ENCODE measurements at places on chromosomes 1 and 21.

DNA sequence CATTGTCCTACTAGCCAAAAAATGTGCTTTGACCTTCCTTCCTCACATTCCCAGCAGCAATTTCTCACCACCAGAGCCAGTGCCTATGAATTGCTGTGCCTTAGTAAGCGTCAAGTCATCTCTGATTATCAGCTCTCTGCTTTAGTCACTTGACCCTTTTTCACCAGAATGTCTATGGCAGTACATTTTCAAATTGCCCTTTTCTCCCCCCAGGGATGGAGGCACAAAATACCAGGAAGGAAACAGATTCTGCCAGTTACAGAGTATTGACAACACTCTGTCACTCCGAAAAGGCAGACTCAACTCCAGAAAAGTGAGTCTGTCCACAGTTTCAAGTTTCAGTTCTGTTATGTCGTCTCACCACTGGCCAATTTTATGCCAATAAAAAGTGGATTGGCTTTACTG is 167.4 kb downstream of the TNFSF18 start:
- peaks cover 3% of the 10 kb centered on the region for H3K4me1 ChIP-seq
- no peak overlapping the region for H3K27ac ChIP-seq
- H3K4me3 ChIP-seq: no peak overlapping the region
- no peaks in the 10 kb centered on the region for H3K36me3 ChIP-seq

GRCh38 chr1:184257873-184258272 is 129.0 kb upstream of the C1orf21 start:
- H3K4me3 ChIP-seq: no peak overlapping the region
- H3K27me3 ChIP-seq: peaks cover 7% of the 10 kb centered on the region
- no peak for DNase-seq

- H3K36me3 ChIP-seq: no peaks in the 10 kb centered on the region
- H3K27ac ChIP-seq: no peak overlapping the region
- DNase-seq: no peak
- H3K4me1 ChIP-seq: no peaks in the 10 kb centered on the region
- H3K27me3 ChIP-seq: no peaks in the 10 kb centered on the region
- H3K4me3 ChIP-seq: no peak overlapping the region
These were observed 55.9 kb downstream of the ARHGEF16 start for GRCh38 chr1:3510136-3510955.

- no peak overlapping the region for H3K27ac ChIP-seq
- H3K4me1 ChIP-seq: no peaks in the 10 kb centered on the region
- H3K36me3 ChIP-seq: no peaks in the 10 kb centered on the region
- no peak overlapping the region for H3K4me3 ChIP-seq
- no peaks in the 10 kb centered on the region for H3K27me3 ChIP-seq
These were observed 373.9 kb downstream of the VAV3 start for GRCh38 chr1:107590900-107591622.

DNA sequence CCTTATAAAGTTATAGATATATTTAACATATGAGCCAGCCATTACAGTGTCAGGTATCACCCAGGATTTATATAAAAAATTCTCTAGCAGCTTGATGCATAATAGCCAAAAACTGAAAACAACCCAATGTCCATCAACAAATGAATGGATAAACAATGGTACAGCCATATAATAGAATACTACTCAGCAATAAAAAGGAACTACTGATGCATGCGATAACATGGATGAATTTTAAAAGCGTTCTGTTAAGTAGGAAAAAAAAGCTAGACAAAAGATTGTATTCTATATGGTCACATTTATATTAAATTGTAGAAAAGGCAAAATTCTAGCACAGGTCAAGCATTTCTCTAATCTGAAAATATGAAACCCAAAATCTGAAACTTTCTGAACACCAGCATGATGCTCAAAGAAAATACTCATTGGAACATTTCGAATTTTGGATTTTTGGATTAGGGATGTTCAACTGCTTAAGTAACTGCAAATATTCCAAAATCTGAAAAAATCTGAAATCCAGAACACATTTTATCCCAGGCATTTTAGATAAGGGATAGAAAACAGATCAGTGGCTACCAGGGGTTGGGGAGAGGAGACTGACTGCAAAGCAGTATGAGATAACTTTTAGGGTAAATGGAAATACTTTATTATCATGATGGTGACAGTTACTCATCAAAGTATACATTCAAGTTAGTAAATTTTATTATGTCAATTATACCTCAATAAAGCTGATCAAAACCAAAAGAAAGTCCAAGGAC is 22.0 kb downstream of the SLC16A1 start:
- H3K27me3 ChIP-seq: no peaks in the 10 kb centered on the region
- H3K4me3 ChIP-seq: peak overlapping the region; percentile 23
- H3K27ac ChIP-seq: peak overlapping the region; percentile 63
- peaks cover 52% of the 10 kb centered on the region for H3K36me3 ChIP-seq
- H3K4me1 ChIP-seq: no peaks in the 10 kb centered on the region

DNA sequence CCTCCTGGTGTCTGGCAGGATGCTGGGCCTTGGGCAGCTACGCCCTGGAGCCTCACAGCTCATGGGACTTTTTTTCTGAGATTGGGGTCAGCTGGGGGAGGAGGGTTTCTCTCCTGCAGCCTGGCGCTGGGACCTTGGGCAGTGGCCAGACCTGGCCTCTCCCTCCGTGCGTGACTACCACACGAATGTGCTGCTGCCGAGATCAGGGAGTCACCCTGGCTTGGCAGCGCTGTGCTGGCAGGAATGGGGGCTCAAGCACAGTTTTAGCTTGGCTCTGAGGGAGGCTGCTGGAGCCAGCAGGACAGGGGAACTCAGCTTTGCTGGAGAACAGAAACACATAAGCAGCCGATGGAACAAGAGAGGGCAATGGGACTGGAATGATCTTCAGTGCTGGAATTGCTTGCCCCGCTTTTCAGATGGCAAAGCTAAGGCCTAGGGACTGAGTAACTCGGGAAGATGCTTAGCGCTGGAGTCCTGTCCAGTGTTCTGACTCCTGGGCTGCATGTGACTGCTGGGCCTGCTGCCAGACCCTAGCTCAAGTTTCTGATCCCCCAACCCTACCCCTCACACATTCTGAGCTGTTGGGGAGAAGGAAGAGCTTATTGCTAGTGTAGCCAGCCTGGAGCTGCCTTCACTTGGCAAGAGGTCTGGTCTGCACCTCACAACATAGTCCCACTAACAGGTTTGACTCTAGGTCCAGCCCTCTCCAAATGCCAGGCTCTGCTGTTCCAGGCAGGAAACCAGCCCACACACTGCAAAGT is 69.9 kb downstream of the NAV1 start:
- DNase-seq: no peak
- no peaks in the 10 kb centered on the region for H3K4me1 ChIP-seq
- H3K36me3 ChIP-seq: no peaks in the 10 kb centered on the region
- no peaks in the 10 kb centered on the region for H3K27me3 ChIP-seq

Data from endodermal cell (in vitro differentiated cells).